Activated naive CD4-positive, alpha-beta T cell (primary cell): ENCODE measurements at places on chromosomes 2 and 18.
A peak's percentile ranks its signal among the peaks of the same experiment; 100 is the strongest.

DNA sequence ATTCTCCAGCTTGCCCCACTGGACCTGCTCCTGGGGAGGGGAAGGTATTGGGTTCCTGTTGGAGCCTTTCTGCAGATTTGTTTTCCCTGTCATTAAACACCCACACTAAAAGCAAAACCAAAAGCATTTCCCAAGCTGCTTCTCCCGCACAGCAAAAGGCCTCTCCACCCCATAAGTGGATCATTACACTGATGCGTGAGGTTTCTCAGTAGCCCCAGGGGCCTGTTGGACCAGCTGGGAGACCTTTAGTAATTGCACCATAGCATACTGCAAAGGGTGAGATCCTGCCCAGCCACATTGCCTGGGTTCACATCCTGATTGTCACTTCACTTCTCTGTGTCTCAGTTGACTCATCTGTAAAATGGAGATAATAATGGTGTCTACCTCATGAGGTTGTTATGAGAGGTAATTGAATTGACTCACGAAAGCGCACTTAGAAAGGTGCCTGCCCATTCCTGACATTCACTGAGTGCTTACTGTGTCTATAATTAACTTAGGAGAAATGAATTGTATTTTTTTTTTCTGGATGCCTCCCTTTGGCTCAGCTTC, 43.9 kb downstream of the TOGARAM2 start:
- no peak for DNase-seq

GRCh38 chr2:146228020-146228393, 1616.8 kb upstream of the ACVR2A start:
- no peak for DNase-seq

GRCh38 chr18:58177004-58177717, 133.1 kb downstream of the NEDD4L start:
- DNase-seq = no peak

GRCh38 chr2:4915357-4915756, 776.8 kb upstream of the SOX11 start:
- no peak for DNase-seq

GRCh38 chr2:55617175-55618024, at the start of gene PPP4R3B:
TSS of gene PPP4R3B (minus strand) at chr2:55617622. CDS start at chr2:55617285, 337 bp downstream.
- DNase-seq = peak; percentile 94
